ENCODE measurements at places on chromosomes 12 and 14.

- DNase-seq, result no peak
These were observed 258.4 kb upstream of the CRY1 start for GRCh38 chr12:107351713-107352112.

GRCh38 chr14:67575684-67576083 lies 24.4 kb downstream of the PIGH start:
- no peak for DNase-seq

GRCh38 chr12:53980802-53981496 lies 4.0 kb upstream of the HOXC10 start:
- DNase-seq, result no peak

GRCh38 chr14:42929806-42930480 lies 1323.3 kb downstream of the LRFN5 start:
- no peak for DNase-seq

DNA sequence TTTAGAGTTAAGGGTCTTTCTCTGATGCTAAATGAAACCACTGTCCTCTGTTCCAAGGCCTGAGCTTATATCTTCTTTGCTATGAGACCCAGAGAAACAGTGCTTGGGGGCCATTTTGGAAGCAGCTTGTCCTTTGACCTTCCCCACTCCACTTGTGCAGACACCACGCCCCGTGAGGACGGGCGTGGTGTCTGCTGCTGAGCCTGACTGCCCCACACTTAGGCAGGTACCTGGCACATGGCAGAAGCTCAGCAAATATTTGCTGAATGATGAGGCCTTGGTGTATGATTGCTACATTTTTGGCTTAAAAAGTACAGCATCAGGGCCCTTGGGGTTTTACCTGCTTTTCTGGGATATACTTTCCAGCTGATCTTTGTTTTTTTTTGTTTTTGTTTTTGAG lies 69.9 kb downstream of the RASSF3 start:
- no peak for DNase-seq

- DNase-seq, result no peak
These were observed 3.9 kb downstream of the LRCOL1 start for GRCh38 chr12:132606466-132606865.

DNA sequence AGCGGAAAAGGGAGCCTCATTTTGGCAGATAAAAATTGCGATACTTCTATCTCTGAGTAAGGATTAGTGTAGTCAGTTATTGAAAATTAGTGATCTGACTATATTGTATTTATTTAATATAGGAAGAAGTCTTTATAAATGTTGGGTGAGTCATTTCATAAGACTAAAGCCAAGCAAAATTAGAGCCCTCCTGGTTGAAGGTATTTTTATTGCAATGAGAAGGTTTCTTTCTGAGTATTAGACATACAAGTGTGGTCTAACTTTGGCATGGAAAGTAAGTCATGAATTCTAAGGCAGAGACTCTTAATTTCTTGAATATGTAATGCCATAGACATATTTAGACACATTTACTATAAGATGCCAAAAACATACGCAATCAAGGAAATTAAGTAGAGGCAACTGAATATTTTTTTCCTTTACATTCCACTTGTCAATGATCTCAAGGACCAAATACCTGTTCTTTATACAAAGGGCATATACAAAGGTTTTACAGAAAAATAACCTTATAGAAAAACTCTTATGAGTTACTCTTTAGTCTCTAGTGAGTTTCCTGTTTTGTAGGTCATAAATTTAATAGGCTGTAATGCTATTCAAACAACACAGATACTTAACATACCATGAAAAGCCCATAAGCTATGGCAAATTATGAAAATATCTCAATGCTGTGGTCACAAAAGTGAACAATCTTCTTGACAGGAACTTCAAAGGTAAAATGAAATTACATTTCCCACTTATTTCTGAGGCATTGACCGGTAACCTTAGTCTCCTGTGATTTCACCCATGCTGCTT lies 156.6 kb upstream of the BTG1 start:
- DNase-seq, result no peak

- DNase-seq, result peak; percentile 88
These were observed 54.5 kb downstream of the CRACR2A start for GRCh38 chr12:3698218-3698974.

Measured in H4 (cell line).